ENCODE measurements at places on chromosomes 6 and 20. TPM values are rescaled to one million over a fixed set of nuclear protein-coding genes. Genes with fewer than 3 reads are reported as not detected.

The HLA-DPB1 gene
- total RNA-seq, result 10.9 TPM

The ARMC12 gene
- 0.16 TPM for total RNA-seq

The NOL7 gene
- 42.4 TPM for total RNA-seq

The TAF8 gene
- total RNA-seq, result 15.3 TPM

The RIPPLY2 gene
- 0.97 TPM for total RNA-seq

The WFDC10A gene
- not detected for total RNA-seq

The MUC21 gene
- total RNA-seq, result not detected

The ARG1 gene
- total RNA-seq, result not detected

The MACROD2 gene
- 9.1 TPM for total RNA-seq

The TMC2 gene
- total RNA-seq, result not detected

The IPCEF1 gene
- 0.24 TPM for total RNA-seq

The TCF15 gene
- not detected for total RNA-seq

Data from hair follicle dermal papilla cell (primary cell).